Stimulated activated CD4-positive, alpha-beta T cell treated with anti-CD3 and anti-CD28 coated beads, TNF-alpha, amount 100 ng/mL, for 4 hours (primary cell): ENCODE measurements at places on chromosomes 2 and 18.

DNA sequence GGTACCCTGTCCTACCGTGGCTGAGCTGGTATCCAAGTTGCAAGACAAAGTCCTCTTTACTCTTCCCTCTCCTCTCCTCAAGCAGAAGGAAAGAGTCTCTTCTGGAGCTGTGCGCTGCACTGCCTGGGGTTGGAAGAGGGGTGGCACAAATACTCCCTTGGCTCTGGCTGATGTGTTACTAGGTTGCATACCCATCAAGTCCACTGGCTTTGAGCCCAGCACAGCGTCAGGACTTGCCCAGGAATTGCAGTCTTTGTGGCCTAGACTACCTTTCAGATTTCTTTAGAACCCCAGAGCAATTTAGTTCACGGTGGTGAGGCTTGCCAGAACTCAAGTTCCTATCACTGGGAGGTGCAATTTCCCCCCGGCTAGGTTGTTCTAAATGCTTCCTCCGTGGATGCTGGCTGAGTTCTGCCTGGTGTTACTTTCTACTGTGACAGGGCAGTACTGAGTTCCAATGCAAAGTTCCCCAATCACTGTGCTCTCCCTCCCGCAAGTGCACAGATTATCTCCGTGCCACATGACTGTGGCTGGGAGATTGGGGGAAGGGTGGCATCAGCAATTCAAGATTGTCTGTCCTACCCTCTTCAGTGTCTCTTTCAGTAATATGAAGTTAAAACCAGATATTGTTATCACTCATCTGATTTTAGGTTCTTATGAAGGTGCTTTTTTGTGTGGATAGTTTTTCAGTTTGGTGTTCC lies 13.4 kb downstream of the MYO3B start:
- DNase-seq: no peak

DNA sequence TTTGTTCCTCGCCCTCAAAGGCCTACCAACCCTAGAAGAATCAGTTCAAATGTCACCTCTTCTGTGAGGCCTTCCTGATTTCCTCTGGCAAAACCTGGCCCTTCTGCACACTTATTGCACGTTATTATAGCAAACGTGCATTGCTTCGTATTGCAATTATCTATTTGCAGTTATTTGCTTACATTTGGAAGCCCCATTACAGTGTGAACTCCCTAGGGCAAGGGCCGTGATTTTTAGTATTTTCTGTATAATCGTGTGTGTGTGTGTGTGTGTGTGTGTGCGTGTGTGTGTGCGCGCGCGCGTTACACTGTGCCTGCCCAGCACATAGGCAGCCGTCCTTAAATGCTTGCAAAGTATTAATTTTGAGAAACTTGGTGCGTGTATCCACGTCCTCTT lies 460 bp upstream of the SEMA4F start:
- no peak for DNase-seq

- DNase-seq: no peak
These were observed 20.7 kb upstream of the SULT1C2 start for GRCh38 chr2:108268001-108268400.

GRCh38 chr2:241863536-241863954 lies 4.9 kb upstream of the PDCD1 start:
- DNase-seq: peak; percentile 56

DNA sequence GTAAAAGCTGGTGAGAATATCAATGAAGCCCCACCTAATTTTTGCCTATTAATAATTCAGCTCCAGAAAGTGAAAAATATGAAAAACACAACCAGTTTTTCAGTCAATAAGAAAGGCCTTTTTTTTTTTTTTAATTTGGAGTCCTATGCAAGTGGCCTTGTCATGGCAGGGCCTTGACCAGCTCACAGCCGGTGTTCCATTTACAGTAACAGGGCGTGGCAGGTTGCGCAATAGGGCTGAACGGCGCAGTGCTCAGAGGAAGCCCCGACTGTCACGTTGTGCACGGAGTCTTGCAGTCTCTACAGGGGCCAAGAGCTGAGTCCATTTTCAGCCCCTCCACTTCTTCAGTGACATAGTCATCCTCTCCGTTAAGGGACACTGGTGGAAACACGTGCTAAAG lies 184.1 kb upstream of the FN1 start:
- no peak for DNase-seq

GRCh38 chr2:62396880-62397279 lies 109.1 kb downstream of the TMEM17 start:
- no peak for DNase-seq

DNA sequence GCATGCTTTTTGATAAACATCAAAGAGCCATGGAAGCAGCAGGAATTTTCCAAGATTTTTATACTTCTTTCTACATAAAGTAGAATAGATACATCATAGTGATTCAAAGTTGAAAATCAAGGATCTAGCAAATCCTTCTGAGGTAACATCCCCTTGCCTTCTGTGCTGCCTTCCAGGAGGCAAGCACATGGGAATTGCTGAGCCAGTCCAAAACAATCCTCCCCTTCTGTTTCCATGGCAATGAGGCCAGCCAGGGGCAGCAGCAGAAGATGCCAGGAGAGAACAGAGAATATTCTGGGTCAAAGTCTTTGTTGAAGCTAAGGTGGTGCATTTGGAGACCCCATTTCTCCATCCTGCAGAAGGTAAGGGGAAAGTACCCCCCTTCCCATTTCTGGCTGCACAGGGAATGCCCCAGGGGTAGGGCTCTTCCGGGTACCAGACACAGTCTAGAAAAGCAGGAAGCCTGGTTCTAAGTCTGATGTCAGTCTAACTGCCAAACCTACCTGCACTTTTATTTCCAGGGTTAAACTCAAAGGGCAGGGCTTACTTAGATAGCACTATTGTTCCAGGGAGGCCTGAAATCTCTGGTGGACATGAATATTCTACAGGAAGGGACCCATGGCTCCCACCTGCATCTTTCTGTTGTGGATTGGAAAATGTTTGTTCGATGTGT lies 22.1 kb downstream of the CENPA start:
- no peak for DNase-seq
